ENCODE measurements at places on chromosomes 11 and 22.

DNA sequence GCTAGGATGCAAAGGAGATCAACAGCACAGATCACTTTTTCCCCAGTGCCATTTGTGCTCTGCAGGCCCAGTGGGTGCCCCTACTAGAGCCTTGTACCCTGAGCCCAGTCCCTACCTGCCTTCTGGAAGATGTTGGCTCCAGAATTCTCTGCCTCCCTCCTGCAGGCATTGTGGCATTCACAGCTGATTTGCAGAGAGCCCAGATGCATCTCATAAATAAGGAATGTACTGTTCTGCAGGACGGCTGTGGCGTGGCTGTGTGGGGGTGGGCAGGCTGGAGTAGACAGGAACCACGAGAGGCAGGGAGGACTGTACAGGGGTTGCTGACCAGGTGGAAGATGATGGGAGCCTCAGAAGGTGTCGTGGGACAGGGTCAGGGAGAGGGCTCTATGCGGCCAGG is 11.2 kb upstream of the MIAT start:
- no peak for DNase-seq

DNA sequence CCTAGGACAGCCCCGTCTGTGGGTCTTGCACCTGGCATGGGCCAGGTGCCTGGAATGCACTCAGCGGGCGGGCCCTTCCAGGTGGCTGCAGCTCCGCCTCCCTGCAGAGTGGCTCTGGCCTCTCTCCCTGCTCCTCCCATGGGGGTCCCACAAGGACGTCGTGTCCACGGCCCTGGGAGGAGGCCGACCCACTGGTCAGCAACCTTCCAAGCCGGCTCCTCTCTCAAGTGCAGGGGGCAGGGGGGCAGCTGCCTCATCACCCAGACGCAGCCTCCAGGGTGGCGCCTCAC is 41.9 kb downstream of the CERK start:
- no peak for DNase-seq

DNA sequence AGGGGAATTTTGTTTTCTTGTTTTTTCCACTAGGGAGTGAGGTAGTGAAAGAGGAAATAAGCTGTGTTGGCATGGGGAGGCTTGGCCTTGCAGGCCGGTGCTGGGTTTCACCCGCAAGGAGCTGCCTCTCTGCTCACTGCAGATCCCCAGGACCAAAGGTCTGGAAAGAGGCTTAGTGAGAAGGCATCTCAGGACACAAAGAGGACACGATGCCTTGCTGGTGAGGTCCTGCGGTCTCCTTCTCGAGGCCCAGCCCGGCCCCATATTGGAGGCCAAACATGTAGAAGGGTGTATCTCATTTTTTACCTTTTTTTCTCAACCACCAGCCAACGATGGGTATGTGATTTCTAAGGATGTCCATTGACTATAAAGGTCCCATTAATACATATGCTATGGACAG is 17.6 kb downstream of the TIMP3 start:
- no peak for DNase-seq

- DNase-seq = no peak
Measured at GRCh38 chr11:62958547-62959421, 26.0 kb downstream of the SLC22A6 start.

DNA sequence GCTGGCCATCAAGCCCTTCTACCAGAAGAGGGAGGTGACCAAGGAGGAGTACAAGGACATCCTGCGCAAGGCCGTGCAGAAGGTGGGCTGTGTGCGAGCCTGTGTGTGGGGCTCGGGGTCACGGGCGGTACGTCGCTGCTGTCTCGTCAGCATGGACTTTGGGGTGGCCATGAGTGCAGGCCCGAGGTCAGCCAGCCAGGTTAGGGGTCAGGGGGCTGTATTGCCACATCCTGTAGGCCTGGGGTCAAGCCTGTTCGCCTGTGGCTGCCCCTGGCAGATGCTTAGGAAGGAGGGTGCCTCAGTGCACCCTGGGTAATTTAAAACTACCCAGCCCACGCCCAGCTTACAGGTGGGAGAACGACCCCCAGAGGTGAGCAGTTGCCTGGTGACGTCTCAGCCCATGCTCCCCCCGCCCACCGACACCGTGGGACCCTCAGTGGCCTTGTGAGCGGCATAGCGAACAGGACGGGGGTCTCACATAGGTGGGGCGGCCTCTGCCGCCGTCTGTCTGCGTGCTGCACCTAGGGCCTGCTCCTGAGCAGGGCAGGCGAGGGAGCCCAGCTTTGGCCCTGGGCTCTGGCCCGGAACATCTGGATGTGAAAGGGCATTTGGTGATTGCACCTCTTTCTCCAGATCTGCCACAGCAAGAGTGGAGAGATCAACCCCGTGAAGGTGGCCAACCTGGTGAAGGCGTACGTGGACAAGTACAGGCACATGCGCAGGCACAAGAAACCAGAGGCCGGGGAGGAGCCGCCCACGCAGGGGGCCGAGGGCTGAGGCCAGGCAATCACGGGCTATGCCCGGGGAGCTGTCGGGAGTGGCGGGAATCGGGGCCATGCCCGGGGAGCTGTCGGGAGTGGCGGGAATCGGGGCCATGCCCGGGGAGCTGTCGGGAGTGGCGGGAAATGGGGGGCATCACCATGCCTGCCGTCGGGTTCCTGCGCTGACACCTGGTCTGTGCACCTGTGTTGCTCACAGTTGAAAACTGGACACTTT is 4.5 kb downstream of the IRF7 start:
- no peak for DNase-seq

DNA sequence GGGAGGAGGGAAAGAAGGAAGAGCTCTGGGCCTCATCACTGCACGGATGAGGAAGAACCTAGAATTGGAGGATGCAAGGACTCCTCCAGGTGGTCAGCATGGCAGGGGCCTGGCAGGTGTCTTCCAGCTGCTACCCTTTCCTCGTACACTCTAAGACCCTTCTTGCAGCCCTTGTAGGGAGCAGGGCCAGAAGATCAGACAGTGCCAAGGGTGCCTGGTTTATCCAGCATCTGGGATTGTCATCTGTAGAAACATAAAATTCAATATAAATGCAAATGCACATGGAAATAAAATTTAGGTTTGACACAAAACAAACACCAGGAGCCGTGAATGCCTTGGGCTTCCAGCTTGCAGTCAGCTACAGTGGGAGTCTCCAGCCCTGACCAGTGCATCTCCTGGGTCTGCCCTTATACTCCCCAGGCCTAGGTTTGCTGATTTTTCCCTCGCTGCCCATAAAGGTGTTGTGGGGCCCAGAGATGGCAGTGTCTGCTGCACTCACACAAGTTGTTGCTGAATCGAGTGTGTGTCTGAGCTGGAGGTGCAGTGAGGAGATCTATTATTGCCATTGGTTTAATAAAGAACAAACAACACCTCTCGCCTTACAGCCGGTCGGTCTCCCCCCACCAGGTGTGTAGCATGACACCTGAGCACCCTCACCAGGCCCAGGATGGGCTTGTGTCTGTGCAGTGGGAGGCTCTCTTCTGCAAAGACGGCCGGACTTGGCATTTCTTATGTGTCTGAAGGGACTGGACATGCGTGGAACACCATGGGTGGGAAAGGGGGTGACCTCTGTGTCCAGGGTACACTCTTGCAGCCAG is 87.1 kb downstream of the BCR start:
- DNase-seq = no peak

GRCh38 chr22:26845021-26845743 is 187.8 kb downstream of the MIAT start:
- no peak for DNase-seq

GRCh38 chr11:9530901-9531625 is 42.4 kb upstream of the WEE1 start:
- no peak for DNase-seq

DNA sequence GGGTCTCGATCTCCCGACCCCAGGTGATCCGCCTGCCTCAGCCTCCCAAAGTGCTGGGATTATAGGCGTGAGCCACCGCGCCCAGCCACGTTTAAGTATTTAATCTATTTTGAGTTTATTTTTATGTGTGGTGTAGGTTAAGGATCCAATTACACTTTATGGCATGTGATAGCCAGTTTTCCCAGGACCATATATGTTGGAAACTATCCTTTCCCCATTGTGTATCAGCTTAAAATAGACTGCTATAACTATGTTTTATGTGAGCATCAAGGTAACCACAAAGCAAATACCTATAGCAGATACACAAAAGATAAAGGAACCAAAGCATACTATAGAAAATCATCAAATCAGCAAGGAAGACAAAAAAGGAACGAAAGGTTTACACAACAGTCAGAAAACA is 42.4 kb downstream of the TTC28 start:
- DNase-seq = no peak

- DNase-seq = no peak
Measured at GRCh38 chr11:61267437-61267841, 26.5 kb downstream of the PGA5 start.

DNA sequence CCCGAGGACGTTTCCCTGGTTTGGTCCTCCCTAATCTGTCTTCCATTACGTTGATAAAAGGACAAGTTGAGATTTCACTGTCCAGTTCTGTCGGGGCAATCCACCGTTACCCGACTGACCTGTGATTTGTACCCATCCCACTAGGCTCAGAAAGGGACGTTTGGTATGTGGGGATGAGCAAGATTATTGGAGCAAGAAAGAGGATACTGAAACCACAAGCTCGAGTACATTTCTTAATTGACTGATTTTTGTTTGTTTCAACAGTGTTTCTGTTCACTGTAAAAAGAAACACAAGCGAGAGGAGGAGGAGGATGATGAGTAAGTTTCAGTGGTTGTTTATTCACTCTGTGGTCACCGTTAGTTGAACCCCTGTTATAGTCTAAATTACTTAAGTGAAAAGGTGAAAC is 969 bp downstream of the CCDC117 start:
- DNase-seq = no peak
